ENCODE measurements at places on chromosomes 1 and 21.

GRCh38 chr1:190084552-190084951 lies 393.1 kb downstream of the BRINP3 start:
- DNase-seq: no peak

- DNase-seq: no peak
These were observed at the start of gene OR6K6 for GRCh38 chr1:158754420-158754819. TSS of gene OR6K6 (plus strand) at chr1:158754720. CDS start at chr1:158754888, 168 bp downstream.

- DNase-seq: peak; percentile 72
These were observed 6.7 kb upstream of the TXLNA start for GRCh38 chr1:32172621-32173245.

DNA sequence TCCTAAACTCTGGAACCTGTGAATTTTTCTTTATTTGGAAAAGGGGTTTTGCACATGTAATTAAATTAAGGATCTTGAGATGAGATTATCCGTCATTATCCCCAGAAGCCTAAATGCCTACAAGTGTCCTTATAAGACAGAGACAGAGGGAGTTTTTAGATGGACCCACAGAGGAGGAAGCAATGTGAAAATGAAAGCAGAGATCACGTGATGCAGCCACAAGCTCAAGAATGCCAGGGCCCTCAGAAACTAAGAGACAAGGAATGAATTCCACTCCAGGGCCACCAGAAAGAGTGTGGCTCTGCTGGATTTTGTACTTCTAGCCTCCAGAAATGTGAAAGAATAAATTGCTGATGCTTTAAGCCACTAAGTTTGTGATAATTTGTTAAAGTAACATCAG lies 183.6 kb upstream of the UBE2U start:
- DNase-seq: no peak

GRCh38 chr1:78101514-78101913 lies 55.7 kb downstream of the GIPC2 start:
- DNase-seq: peak; percentile 92

DNA sequence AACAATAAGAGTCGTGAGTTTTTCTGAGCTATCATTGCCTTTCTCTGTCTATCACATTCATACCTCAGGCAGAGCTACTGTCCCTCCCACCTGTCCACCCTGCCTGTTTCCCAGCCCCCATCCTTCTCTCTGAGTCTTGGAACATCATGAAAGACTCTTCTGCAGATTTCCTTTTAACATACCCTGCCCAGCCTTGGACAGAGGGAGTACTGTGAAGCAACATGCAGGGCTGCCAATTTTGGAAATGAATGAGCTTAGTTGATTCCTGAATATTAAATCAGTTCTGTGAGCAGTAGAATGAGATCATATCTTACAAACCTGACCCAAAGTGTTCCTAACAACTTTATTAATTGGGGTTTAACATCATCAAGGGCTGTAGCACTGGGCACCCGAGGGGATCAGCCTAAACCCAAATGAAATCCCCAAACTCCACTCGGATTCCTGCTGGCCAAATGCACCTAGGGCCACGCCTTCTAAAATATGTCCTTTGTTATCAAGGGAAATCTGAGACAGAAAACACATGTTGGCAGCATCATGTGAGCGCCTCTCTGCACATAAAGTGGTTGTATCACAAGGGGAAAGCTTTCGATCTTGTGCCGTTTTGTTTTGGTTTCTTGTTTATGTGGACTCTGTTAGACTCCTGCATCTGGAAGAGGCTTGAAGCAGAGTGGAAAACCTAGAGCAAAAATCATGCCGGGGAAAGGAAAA lies 357.6 kb downstream of the KIF26B start:
- no peak for DNase-seq

All from bronchial epithelial cell (primary cell).